Stimulated activated naive B cell treated with anti-CD40 and anti-IgM and Interleukin-4, amounts not matched to agents 10 μg/mL and 1 μg/mL and 100 μg/mL, for 72 hours (primary cell): ENCODE measurements at places on chromosomes 11 and 22.

- H3K4me1 ChIP-seq = no peaks in the 10 kb centered on the region
- no peak for DNase-seq
- H3K4me3 ChIP-seq = no peak overlapping the region
- H3K27me3 ChIP-seq = no peaks in the 10 kb centered on the region
- H3K27ac ChIP-seq = no peak overlapping the region
- peaks cover 1% of the 10 kb centered on the region for H3K36me3 ChIP-seq
Observed at GRCh38 chr11:130520271-130520671, 71.8 kb downstream of the ADAMTS15 start.

DNA sequence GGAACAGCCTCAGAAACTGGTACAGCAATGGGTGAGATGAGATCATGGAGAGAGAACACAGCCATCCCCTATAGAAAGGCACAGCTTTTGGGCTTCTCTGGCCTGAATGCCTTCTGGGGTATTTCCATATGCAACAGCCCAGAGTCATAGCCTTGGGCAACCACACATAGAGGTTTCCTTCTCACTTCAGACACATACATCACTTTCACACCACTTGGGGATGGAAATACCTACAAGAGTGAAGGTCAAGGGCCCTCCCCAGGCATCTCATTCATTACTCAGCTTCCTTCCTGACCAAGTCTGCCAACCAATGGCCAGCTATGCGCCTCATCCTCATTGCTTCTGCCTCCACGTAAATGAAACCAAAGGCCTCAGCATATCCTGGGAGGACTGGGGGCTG lies 17.7 kb upstream of the OLFML1 start:
- H3K4me3 ChIP-seq = no peak overlapping the region
- peaks cover 25% of the 10 kb centered on the region for H3K36me3 ChIP-seq
- no peaks in the 10 kb centered on the region for H3K27me3 ChIP-seq
- peak; percentile 1 for DNase-seq

DNA sequence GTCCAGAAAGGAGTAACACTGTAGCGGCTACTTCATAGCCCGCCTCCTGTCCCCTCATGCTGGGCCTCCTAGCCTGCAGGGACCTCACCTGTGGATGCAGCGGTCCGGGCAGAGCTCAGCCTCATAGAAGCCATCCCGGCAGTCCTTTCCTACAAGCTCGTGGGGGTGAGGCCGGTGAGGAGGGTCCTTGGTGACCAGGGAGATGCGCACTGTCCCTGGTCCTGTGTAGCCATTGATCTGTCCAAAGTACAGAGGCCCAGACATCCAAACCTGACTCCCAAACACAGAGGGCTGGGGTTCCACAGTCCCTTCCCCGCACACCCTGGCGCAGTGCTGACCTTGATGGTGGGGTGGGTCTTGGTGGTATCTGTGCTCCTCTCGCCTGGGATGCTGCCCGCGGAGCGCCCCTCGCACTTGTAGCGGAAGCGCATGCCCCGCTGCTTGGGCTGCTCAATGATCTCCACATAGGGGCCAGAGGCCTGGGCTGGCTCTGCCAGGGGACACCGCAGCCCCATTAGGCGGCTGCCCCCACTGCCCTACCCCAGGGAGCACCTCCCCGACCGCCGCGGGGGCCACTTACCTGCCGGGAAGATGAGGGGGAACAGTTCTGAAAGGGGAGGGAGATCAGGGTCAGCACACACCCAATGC lies 993 bp downstream of the RELA start:
- no peaks in the 10 kb centered on the region for H3K27me3 ChIP-seq
- peak overlapping the region; percentile 81 for H3K27ac ChIP-seq
- peaks cover 26% of the 10 kb centered on the region for H3K36me3 ChIP-seq
- peak overlapping the region; percentile 83 for H3K4me3 ChIP-seq
- no peak for DNase-seq
- H3K4me1 ChIP-seq = peaks cover 24% of the 10 kb centered on the region

DNA sequence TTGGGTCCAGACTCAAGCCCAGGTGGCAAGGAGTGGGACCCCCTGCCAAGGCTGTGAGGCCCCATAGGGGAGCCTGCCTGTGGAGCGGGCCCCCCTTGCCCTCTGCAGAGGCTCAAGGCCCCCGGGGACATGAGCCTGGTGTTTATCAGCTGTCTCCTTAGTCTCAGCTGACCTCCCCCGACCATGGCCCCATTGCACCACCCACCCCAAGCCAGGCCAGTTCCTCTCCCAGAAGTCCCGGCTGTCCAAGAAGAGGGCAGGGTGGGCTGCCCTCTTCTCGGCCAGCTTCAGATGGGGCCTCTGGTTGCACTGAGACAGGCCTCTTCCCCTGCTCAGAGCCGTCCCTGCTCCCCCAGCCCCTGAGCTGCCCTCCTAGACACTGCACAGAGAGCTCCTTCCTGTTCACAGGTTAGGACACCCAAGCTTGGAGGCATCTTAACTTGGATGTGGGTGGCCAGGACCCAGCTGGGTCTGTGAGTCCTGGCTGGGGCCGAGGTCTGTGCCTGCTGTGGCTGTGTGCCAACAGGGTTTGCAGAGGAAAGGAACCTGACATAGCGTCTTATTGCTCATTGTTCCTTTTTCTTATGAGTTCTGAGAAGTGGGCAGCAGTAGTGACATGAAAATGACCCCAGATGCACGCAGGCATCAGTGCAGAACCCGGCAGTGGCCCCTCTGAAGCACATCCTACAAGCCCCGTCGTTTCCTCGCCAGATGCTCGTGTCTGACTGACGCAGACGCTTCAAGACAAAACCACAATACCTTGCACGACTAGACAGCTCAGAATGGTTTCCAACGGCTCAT lies 5.4 kb downstream of the TRABD start:
- H3K4me3 ChIP-seq = peak overlapping the region; percentile 90
- H3K27ac ChIP-seq = peak overlapping the region; percentile 100
- no peaks in the 10 kb centered on the region for H3K27me3 ChIP-seq
- DNase-seq = peak; percentile 91

- H3K27ac ChIP-seq = no peak overlapping the region
- no peak overlapping the region for H3K4me3 ChIP-seq
- H3K27me3 ChIP-seq = no peaks in the 10 kb centered on the region
- H3K36me3 ChIP-seq = peaks cover 55% of the 10 kb centered on the region
- no peak for DNase-seq
Observed at GRCh38 chr11:63906585-63906984, 10.4 kb downstream of the RCOR2 start.

DNA sequence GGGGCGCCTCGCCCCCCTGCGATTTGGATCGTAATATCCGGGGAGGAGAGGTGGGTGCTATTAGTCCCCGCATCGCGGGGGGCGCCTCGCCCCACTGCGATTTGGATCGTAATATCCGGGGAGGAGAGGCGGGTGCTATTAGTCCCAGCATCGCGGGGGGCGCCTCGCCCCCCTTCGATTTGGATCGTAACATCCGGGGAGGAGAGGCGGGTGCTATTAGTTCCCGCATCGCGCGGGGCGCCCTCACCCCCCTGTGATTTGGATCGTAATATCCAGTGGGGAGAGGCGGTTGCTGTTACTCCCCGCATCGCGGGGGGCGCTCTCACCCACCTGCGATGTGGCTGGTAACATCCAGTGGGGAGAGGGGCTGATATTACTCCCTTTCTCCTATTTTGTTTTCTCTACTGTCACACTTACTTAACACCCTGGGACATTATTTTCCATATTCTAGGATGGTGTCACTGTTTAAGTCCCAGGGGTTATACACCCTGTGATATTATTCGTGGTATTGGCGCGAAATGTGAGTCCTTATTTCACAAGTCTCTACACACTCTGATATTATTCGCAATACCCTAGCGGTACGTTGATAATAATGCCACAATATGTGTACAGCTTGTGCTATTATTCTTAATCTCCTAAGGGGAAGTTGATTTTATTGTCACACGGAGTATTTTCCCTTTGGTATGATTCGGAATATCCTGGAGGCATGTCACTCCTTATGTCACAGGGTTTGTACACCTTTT lies 57.8 kb upstream of the ALDH3B2 start:
- H3K4me1 ChIP-seq = peaks cover 17% of the 10 kb centered on the region
- no peaks in the 10 kb centered on the region for H3K36me3 ChIP-seq
- H3K4me3 ChIP-seq = peak overlapping the region; percentile 65
- no peak overlapping the region for H3K27ac ChIP-seq
- peaks cover 49% of the 10 kb centered on the region for H3K27me3 ChIP-seq
- DNase-seq = peak; percentile 22

GRCh38 chr22:17818180-17818579 lies 43.9 kb upstream of the BID start:
- peak overlapping the region; percentile 75 for H3K27ac ChIP-seq
- H3K4me1 ChIP-seq = peaks cover 37% of the 10 kb centered on the region
- no peaks in the 10 kb centered on the region for H3K27me3 ChIP-seq
- peaks cover 50% of the 10 kb centered on the region for H3K36me3 ChIP-seq
- H3K4me3 ChIP-seq = no peak overlapping the region
- DNase-seq = no peak

GRCh38 chr11:38009932-38010331 lies 1411.9 kb upstream of the RAG2 start:
- no peak overlapping the region for H3K27ac ChIP-seq
- no peaks in the 10 kb centered on the region for H3K27me3 ChIP-seq
- no peaks in the 10 kb centered on the region for H3K36me3 ChIP-seq

GRCh38 chr11:76680518-76681425 lies 10.2 kb upstream of the LRRC32 start:
- H3K27me3 ChIP-seq = no peaks in the 10 kb centered on the region
- peaks cover 66% of the 10 kb centered on the region for H3K4me1 ChIP-seq
- H3K4me3 ChIP-seq = no peak overlapping the region
- H3K36me3 ChIP-seq = no peaks in the 10 kb centered on the region
- DNase-seq = peak; percentile 67

DNA sequence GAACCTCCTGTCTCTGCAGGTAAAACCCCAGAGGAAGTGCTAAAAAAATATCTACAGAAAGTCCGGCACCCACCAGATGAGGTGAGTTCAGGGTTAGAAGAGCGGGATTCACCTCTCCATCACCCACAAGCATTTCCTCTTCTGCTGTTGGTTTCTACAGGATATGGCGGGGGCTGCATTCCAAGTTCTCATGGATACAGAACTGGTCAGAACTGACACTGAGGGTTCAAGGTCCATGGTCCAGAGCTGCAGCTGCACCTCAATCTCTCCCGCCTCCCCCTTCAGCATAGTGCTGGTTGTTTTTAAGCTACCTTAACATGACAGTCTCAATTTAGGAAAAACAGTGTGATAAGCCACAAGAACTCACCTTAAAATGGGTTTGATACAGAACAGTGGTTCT lies 19.2 kb downstream of the DTX4 start:
- peaks cover 47% of the 10 kb centered on the region for H3K36me3 ChIP-seq
- no peak overlapping the region for H3K4me3 ChIP-seq
- H3K4me1 ChIP-seq = peaks cover 10% of the 10 kb centered on the region
- DNase-seq = no peak
- H3K27me3 ChIP-seq = no peaks in the 10 kb centered on the region

DNA sequence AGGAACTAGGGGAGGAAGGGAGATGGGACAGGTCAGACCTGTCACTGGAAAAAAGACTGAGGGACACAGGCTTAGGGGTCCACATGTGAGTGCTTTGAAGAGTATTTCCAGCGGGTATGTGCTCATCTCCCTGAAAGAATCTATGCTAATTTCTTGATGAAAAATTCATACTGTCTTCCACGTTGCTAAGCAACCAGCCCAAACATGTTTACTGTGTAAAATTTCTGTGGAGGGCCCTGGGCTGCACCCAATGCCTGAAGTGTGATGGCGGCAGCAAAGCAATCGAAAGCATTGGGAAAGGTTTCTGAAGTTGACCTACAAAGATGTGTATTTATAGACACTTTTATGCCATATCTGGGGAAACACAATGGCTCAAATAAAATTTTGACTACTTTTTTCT lies 7.4 kb downstream of the SYT13 start:
- H3K27me3 ChIP-seq = peaks cover 43% of the 10 kb centered on the region
- H3K4me3 ChIP-seq = no peak overlapping the region
- H3K36me3 ChIP-seq = no peaks in the 10 kb centered on the region
- no peak for DNase-seq

DNA sequence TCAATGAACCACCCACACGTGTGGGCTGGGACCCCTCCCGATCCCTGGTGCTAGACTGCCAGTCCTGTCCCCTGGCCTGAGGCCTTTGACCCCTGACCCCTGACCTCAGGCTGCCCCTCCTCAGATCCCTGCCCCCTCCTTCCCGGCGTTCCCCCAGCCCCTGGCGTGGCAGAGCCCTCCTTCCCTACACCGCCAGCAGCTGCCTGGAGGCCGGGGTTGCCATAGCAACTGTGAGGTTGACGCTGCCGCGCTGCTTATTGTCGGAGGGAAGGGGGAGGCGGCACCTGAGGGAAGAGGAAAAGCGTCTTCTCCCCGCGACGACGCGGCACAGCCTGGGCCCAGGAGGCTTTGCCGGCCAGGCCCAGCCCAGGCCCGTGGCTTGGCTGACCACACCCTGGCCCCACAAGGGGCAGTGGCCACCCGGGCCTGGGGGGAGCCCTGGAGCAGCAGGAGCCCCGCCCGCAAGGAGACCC lies 32.6 kb downstream of the SHANK3 start:
- H3K27me3 ChIP-seq = peaks cover 17% of the 10 kb centered on the region
- no peak overlapping the region for H3K27ac ChIP-seq
- H3K4me3 ChIP-seq = no peak overlapping the region

DNA sequence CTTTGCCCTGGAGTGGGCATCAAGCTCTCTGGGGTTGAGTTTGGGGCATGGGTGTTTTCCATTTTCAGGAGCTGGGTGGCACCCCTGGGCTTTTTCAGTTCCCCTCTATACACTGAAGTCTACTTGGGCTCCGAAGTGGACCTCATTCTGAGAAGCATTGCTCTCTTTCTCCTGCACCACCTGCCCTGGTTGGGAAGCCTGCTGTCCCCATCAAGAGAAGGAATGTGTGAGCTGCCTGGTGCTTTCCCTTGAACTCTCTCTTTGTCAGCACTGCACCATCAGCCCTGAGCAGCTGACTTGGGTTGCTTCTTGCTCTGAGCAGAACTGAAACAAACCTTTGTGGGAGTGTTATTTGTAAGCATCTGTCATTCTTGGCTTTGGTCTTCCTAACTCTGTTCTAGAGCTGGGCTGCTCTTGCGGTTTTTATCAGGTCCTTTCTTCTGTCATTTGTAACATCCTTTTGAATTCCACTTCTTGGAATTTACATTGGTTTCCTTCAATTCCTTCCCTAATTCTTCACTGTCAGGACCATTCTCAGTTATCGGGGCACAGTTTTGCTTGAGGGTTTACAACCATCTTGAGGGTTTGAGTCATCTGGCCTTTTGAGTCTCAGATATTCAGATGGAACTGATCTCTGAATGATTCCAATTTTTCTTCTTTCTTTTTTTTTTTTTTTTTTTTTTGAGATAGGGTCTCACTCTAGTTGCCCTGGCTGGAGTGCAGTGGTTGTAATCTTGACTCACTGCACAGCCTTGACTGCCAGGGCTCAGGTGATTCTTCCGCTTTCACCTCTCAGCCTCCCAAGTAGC lies 20.5 kb downstream of the UBE2L3 start:
- peaks cover 17% of the 10 kb centered on the region for H3K36me3 ChIP-seq
- peak; percentile 67 for DNase-seq
- H3K4me1 ChIP-seq = peaks cover 39% of the 10 kb centered on the region
- peak overlapping the region; percentile 17 for H3K4me3 ChIP-seq

DNA sequence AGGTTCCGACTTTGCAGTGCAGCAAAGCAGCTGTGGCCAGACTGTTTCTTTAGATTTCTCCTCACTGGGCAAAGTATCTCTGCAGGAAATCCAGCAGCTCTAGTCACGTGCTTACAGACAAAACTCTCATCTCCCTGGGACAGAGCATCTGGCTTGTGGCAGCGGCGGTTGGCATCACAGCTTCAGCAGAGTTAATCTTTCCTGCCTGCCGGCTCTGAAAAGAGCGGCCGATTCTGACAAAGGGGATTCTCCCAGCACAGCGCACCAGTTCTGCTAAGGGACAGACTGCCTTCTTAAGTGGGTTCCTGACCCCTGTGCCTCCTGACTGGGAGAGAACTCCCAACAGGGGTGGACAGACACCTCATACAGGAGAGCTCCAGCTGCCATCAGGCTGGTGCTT lies 1357.3 kb upstream of the TENM4 start:
- no peaks in the 10 kb centered on the region for H3K36me3 ChIP-seq
- H3K4me3 ChIP-seq = no peak overlapping the region
- no peaks in the 10 kb centered on the region for H3K27me3 ChIP-seq
- no peaks in the 10 kb centered on the region for H3K4me1 ChIP-seq
- no peak overlapping the region for H3K27ac ChIP-seq
